ENCODE measurements at places on chromosomes 7 and 10.

DNA sequence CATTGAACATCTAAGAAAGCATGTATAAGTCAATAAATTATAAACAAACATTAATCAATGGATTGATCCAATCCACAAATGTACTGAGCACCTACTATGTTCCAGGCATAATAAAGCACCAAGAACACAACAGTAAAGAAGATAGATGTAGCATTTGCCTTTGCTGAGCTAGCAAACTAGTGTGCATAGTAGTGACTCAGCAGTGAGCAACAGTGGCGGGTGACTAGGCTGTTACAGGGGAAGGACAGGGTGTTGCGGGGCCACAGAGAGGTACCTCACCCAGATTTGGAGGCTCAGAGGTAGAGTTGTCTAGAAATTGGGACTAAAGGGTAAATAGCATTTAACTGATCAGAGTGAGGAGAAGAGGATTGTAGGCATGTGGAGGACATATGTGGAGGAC lies 83.6 kb downstream of the NXPH1 start:
- no peak for DNase-seq

- no peak for DNase-seq
These were observed 47.5 kb upstream of the ANTXRL start for GRCh38 chr10:46239247-46239646.

GRCh38 chr7:20165146-20165510 lies 52.1 kb downstream of the MACC1 start:
- DNase-seq: no peak

GRCh38 chr7:154937837-154938236 lies 65.1 kb downstream of the PAXIP1 start:
- DNase-seq: no peak

DNA sequence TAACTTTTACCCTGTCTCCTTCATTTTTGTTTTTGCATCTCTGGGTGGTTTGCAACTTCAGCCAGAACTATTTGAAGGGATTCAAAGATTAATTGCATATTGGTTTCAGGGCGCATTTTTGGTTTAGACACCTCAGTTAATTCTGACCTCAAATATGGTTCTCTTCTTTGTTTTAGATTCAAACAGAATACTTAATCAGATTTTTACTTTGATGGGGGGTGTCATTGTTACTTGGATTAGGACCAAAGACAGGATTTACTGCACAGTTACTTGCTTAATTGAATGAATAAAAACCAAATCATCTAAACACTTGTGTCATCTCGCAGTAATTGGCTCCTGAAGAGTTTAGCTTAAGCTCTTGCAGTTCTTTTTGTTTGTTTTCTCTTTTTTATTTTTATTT lies 100.9 kb downstream of the PHTF2 start:
- no peak for DNase-seq

GRCh38 chr10:93463723-93464476 lies 18.2 kb downstream of the MYOF start:
- no peak for DNase-seq

GRCh38 chr10:62614389-62615157 lies 189.9 kb upstream of the ADO start:
- no peak for DNase-seq

DNA sequence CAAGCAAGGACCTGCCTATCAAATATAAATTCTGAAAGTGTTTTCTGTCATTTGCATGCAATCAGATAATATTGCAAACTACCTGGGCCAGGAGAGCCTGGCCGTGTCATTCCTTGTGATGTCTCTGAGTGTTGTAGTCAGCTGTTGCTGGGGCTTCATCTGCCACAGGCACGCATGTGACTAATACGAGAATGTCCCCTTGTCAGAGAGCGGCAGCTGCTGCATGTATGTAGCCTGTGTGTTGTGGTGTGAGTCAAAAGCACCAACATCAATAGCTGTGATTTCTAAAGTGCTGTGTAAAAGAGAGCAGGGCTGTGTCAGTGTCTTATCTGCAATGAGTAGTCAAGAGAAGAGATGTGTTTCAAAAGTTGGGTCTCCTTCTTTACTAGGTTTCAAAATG lies 155.4 kb downstream of the POU6F2 start:
- no peak for DNase-seq

GRCh38 chr7:148729984-148730733 lies 31.5 kb downstream of the CUL1 start:
- DNase-seq: no peak

DNA sequence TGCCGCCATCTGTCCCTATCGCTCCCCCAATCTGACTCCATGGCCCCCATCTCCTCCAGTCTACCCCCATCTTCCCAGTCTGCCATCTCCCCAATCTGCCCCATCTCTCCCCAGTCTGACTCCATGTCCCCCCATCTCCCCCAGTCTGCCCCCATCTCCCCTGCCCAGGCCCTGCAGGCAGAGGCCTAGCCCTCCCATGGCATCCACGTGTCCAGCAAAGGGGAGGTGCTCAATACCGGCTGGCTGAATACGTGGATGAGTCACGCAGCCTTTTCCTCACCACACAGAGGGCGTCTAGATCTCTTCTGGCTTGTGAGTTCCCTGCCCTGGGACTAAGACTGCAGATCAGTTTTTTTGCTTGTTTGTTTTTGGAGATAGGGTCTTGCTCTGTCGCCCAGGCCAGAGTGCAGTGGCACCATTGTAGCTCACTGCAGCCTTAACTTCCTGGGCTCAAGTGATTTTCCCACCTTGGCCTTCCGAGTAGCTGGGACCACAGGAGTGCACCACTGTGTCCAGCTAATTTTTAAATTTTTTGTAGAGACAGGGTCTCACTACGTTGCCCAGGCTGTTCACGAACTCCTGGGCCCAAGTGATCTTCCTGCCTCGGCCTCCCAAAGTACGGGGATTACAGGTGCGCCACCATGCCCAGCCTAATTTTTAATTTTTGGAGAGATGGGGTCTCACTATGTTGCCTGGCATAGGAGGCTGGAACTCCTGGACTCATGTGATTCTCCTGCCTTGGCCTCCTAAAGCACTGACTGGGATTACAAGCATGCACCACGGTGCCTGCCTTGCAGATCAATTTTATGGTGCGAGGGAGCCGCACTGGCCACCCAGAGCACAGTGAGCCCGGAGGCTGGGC lies 15.3 kb upstream of the GPR146 start:
- peak; percentile 42 for DNase-seq

DNA sequence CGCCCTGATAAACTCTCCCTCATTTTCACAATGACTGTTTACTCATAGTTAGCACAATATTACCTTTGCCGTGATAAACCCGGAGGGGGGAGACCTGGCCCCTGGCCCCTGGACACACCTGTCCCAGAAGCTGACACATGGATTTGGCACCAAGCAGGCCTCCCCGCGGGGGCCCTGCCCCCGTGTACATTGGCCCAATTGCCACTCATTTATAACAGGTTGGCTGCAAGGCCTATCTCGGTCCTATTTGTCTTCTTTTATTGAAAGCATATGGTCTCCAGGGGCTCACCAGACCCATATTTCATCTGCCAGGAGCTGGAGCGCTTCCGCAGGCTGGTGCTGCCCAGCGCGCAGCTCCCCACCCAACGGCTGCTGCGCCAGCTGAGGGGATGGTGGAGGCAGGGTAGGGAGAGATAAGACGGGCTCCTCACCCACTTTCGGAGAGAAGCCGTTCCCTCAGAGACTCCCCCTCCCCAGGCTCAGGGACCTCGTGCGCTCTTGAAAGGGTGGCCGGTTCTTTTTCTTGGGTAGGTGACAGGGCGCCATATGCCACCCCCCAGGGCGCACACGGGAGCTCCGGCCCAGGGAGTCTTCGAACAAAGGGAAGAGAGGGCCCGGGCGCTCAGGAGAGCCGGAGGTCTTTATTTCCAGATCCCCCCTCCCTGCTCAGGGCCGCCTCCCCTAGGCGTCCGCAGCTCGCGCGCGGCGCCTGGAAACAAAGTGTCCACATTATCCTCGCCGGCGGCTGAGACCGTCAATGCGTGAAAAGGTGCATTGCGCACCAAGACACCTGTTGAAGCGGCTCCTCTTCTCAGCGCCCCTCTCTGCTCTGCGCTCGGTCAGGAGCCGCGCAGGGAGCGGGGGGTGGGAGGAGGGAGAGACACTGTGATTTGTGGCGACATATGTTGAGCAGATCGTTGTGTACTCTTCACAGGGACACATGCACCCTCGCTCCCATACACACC lies 4.3 kb upstream of the NEUROG3 start:
- no peak for DNase-seq
